ENCODE measurements at places on chromosomes 4 and X.

DNA sequence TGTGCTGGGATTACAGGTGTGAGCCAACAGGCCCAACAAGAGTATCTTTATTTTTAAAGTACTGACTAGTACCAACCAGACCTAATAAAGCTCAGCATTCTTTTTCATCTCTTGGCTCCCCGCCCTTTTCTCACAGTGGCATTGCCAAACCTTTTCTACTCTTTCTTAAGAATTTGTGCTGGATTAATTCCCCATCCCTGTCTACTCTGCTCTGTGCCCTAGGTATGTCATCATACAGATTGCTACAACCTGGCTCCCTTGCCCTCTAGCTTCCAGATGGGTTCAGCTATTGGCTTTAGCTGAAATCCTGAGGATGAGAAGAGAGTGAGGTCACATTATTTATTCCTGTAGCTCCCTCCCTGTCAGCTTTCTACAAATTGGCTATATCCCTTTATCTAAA is 34.9 kb upstream of the CCNI start:
- DNase-seq: no peak

- no peak for DNase-seq
Observed at GRCh38 chrX:2541603-2542002, 40.8 kb upstream of the DHRSX start.

DNA sequence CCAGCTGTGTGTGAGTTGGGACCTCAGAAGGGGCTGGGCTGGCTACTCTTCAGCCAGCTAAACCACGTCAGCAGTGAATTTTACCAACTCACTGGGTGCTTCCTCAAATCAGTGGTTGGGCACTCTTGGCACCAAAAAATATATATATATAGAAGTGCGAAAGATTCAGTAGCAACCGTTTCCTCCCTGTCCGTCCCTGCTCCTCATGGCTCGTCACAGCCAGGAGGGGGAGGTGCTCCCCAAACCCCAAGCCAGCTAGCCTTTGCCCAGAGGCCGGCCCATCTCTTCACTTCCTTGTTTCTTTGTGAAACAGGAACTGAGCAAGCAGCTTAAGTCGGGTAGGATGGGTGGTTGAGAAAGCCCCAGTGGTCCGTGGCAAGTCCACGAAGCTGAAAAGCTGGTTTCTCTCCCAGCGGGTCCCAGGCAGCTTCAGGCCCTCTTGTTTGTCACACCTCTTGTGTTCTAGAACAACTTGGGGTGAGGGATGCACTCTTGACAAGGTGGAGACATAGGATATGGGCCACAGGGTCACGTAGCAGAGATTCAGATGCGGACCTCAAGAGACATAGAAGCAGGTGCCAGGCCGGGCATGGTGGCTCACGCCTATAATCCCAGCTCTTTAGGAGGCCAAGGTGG is 6.8 kb upstream of the SASH3 start:
- peak; percentile 42 for DNase-seq

DNA sequence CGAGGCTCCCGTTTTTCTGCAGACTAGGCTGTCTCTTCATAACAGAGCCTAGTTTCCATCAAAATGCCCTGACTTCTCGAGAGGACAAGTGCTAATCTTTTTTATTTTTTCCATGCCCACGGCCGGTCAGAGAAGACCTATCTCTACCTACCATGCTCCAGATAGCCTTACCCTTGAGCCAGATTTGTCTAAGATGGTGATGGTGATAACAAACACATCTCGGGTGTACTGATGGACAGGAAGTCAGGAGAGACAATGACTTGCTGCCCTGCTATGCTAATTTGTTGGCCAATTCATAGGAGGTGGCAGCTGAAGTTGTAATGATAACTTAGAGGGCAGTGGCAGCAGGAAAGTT is 42.2 kb upstream of the NKRF start:
- no peak for DNase-seq

- no peak for DNase-seq
Observed at GRCh38 chrX:54530357-54530900, 410 bp downstream of the GNL3L start.

DNA sequence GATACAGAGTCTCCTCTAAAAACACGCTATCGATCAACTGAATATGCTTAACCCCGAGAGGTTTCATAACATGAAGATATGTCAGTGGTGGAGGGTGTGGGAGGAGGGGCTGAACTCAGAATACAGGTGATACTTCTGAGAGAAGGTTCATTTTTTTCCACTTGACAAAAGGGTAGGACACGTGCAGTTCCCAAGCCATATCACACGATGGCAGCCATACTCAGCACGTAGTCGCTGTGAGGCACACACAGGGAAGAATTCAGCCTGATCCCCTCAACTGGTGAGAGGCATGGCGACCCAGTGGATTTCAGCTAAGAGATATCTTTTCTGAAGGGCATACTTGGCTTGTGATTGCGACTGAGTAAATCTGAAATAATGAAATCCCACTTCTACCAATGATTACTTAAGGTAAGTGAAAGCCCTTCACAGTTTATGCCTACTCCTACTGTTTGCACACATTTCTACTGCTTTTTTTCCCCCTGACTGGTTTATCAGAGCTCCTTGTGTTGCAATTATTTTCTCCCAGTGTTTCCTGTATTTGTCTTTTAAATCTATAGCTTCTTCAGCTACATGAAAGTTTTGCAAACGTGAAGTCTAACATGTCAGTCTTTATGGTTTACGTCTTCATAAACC is 133.1 kb downstream of the CORIN start:
- DNase-seq: no peak

DNA sequence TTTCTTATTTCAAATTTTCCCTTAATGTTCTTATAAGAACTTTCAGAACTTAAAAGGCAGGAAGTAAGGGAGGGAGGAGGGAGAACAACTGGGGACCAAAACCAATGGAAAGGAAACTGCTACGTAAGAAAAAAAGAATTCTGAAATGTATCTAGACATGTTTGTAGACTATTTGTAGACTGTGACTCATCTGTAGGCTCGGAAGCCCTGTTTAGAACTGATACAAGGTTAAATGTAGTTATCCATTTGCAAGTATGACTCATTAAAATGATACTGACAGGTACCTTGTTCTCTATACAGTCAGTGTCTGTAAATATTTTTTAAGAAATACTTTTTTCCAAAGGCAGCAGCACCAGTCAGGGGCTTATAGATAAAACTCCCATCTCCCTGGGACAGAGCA is 202.0 kb downstream of the DHX15 start:
- DNase-seq: no peak

DNA sequence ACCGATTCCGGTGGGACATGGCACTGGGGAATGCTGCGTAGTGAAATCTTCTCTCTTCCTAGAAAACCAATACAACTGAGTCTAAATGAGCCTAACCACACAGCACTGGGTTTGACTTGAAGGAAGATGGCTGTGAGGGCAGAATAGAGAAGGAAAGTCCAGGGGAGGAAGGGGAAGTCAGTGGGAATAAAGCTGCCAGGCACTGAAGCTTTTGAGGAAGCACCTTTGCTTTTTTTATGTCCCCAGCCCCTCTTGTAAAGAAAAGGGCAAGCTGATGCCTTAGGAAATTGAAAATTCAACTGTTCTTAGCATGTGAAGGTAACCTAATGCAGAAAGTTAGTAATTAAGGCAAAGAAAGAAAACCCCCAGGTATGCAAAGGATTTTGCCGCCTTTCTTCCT is 20.6 kb downstream of the MED28 start:
- DNase-seq: no peak

GRCh38 chr4:41814565-41814964 is 66.0 kb upstream of the PHOX2B start:
- no peak for DNase-seq
